H7 (cell line): ENCODE measurements at places on chromosomes 1 and 21. TPM values are rescaled to one million over a fixed set of nuclear protein-coding genes. Genes with fewer than 3 reads are reported as not detected.

DNA sequence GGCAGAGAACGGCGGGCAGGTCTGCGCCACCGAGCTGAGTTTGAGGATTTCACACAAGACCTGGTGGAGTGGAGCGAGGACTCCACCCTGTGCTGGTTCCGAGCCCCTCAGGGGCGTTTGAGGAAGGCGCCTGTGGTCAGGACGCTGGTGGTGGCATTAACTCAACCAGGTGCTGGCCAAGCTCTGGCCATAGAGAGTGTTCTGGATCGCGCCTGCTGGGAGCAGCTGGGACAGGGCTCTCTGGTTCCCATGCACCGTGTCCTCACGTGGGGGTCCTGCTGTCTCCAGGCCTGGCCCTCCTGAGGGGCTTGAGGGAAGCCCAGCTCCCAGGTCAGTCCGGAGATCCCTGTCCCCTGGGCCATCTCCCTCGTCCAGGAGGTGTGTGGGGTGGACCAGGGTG, 24.8 kb upstream of the TTC34 start:
- DNase-seq: no peak

DNA sequence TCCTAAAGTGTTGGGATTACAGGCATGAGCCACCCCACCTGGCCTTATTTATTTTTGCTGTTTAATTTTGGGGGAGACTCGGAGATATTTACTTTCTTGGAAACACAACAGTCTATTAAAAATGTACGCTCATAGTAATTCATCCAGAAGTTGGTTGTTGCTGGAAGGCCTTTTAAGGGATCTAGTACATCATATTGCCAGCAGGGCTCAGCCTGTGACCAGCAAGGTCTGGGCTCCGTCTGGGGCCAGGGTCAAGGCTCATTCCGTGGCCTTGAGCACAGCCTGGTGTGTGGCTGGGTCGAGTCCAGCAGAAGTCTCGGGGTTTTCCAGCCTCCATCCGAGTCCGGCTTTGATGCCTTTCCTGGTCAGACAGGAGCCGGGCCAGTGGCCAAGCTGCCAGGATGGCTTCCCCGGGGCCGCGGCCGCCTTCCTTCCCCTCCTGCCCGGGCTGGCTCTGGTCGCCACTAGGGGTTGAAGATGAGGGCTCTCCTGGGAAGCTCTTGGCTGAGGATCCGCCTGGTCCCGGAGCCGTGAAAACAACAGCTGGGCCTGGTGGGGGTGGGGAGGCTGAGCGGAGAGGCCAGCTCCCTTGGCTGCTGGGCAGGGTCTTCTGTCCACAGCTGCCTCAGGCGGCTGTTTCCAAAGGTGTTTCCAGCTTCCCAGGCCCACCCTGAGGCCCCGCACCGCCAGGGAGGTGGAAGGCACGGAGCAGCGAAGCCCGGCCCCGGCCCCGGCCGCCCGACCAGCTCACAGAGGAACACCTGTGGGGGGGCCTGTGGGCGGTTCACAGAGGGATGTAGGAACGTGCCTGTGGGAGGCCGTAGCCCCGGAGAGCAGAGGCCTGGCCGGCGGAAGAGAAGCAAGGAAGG, 5.1 kb upstream of the VWA1 start:
- peak; percentile 93 for DNase-seq

DNA sequence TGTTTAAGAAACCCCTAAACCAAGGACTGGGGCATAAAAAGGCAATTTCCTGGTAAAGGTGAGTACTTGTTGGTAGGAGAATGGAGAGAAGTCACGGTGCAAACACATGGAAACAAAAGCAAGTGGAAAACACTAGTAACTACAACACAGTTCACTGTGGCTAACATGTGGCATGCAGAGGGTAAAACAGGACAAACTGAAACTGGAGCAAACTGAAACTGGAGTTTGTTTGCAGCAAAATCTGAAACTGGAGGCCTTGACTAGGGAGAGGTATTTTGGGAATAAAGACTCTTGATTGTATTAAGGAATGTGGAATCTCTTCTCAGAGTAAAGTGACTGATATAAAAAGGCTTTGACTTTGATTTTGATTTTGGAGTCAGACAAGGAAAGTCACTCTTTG, 376.3 kb upstream of the PRMT6 start:
- DNase-seq: no peak

- no peak for DNase-seq
These were observed 103.2 kb downstream of the SCCPDH start for GRCh38 chr1:246827396-246827795.

DNA sequence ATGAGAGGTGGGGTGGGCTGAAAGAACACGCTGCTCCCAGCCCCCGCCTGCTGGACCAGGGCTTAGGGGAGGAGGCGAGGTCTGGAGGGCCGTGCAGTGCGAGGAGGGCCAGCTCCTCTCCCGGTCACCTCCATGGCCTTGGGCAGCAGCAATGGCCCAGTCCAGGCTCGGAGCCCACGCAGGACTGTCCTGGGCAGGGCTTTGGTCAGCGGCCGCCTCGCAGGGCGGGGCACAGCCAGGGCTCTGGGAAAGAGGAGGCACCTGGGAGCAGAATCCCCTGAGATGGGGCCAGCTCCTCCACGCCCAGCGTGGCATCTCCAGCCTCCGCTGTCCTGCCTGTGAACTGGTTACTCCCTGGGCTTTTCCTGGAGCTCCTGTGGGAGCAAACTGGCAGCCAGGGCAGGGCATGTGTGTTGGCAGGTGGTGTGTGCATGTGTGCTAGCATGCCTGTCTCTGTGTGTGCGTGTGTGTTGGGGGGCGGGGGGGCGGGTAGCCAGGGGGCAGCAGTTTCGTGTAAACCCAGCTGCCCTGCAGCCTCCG, 27.4 kb downstream of the ARHGEF16 start:
- peak; percentile 76 for DNase-seq

DNA sequence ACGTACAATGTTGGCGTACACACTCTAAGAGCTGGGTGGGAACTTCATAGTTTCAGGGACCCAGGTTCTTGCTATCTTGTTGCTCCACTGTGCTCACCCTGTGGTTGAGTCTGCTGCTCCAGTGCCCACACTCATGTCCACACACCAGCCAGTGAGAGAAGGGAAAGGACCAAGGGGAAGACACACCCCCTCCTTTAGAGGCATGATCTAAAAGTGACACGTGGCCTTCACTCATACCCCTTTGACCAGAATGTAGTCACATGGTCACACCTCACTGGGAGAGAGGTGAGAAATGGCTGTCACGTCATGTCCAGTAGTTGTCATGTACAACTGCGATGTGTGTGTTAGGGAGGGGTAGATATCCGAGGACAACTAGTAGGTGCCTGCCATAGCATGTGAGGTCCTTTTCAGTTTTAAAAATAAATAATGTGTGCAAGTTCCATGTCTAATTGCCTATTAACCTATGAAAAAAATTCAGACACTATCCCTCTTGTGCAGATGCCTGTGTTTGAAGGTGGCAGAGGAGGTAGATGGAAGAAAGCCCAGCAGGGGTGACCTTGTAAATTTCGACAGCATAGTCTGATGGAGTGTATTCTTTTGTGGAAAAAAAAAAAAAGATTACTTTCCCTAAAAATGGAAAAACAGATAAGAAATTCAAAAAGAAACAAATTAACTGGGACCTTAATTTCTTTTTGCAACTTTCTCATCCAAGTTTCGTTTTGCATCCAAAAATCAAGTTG, 149.6 kb downstream of the C1orf21 start:
- no peak for DNase-seq

DNA sequence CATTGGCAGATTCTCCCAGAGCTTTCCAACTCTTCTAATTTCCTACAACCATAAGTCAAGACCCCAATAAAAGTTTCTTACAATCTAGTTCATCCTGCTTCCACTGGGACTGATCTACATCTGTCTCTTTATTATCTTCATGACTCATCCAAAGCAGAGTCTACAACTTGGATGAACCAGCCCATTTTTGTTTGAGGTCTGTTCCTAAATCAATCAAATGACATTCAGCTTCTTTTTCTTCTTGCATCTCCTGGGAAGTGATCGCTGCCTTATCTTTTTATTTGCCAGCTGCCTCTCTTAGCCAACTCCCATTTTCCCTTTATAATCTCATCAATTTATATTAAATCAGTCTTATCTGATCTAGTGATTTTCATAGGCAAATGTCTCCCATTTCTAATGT, 105.6 kb downstream of the ERG start:
- DNase-seq: no peak

DNA sequence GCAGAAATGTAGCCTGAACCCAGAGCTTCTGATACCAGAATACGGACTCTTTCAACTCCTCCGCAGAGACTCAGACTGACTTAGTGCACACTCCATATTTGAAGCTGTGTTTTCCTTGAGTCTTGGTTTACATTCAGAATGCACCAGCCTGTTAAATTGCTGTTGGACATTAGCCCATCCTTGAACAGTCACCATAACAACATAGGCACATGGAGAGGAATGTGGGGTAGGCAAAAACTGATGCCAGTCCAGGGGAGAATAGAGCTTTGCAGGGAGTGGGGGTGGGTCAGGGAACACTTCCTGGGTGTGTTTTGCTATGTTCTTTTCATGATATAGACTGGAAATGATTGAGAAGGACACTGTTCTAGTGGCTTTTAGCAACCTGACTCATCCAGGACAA, 76.3 kb upstream of the CACNA1E start:
- DNase-seq: no peak

- DNase-seq: peak; percentile 51
These were observed 20.8 kb upstream of the MACF1 start for GRCh38 chr1:39183503-39184353.

- no peak for DNase-seq
These were observed 409.5 kb upstream of the ADGRL2 start for GRCh38 chr1:81391125-81391828.

DNA sequence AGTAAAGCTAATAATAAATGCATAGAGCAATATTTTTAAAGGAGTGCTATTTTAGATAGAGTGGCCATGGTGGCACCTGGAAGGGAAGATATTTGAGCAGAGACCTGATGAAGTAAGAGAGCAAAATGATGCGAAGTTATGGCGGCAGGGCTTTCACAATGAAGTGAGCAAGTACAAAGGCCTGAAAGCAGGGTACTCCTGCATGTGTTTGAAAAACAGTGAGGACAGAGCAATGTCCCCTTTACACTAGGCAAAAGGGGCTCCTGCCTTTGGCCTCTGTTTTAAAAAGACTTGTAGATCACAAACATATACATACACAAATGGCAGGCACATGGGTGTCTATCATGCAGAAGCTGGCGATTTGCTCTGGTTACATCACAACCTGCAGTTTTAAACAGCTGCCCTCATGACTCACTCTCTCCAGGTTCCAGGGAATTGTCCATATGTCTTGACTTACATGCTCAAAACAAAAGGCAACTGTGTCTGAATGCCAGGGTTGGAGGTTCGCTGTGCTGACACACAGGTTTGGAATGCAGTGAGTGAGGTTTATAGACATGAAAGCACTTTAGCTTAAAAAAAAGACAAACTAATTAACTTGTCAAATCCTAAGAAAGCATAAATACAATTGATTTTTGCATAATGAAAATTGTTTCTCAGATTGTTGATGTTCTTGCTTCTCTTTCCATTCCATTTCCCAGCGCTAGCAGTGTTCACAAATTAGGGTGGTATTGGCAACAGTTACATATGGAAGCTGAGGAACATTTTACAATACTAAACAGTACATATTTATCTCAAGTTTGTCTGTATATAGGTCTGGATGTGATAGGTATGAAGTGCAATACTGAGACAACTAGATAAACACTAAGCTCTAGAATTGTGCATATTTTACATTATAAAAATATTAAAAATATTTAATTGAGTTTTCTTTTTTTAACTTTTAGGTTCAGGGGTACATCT, 313.9 kb downstream of the BARHL2 start:
- no peak for DNase-seq

GRCh38 chr1:116737020-116737854, 17.0 kb upstream of the CD2 start:
- peak; percentile 83 for DNase-seq

DNA sequence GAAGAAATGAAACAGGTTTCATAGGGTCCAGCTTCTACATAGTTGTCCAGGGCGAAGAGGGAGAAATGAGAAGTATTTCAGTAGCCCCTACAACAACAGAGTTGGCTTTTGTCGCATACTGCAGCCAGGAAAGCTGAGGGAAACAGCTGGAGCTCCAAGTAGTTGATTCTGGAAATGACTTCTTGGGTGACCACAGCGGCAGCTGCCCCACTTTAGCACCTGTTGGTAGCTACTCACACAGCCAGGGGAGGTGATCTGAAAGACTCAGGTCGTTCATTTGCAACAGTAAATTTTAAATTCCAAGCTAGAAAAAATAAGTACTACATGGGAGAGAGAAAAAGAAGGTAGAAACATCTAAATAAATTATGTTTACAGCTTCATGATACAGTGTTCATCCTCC, 2.3 kb downstream of the TTC13 start:
- no peak for DNase-seq

GRCh38 chr1:192890134-192890533, 81.3 kb downstream of the RGS2 start:
- no peak for DNase-seq

DNA sequence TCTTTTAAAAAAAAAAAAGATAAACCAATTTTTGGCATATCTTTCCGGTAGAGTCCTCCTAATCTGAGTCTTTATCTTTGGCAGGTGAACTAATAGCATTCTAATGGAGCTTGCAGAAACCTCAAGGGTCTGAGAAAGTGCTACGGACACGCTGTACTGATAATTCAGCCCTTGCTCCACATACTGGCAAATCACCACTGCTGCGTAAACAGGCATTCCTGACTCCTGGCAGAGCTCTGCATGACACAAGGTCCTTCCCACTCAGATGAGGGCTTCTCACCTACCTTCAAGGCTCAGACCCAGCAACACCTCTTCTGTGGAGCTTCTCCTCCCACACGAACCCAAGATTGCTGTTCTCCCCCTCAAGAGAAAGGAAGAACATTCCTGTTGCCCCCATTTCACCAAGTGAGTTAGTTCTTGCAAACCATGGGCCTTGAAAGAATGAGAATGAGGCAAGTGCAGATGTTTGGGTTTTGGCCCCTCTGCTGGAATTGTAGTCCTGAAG, 48.0 kb downstream of the LYST start:
- DNase-seq: no peak

GRCh38 chr1:112957133-112957812, 1.3 kb upstream of the SLC16A1 start:
- DNase-seq: peak; percentile 68

- DNase-seq: no peak
These were observed 127.8 kb downstream of the FOXD2 start for GRCh38 chr1:47565676-47566075.

- DNase-seq: no peak
These were observed 15.0 kb downstream of the PCAT6 start for GRCh38 chr1:202825748-202826147.

- DNase-seq: peak; percentile 52
These were observed 81.1 kb downstream of the ITPKB start for GRCh38 chr1:226657895-226658545.

GRCh38 chr1:64553285-64553684, 83.4 kb downstream of the CACHD1 start:
- no peak for DNase-seq

GRCh38 chr21:36347962-36348328, 27.9 kb downstream of the MORC3 start:
- no peak for DNase-seq

- DNase-seq: peak; percentile 54
These were observed 5.5 kb downstream of the KCNA10 start for GRCh38 chr1:110513511-110513910.

KCND3 gene
- total RNA-seq: 0.21 and 0.63 TPM in 2 replicates

KRTAP7-1 gene
- total RNA-seq: not detected in 2 replicates

LRRC7 gene
- total RNA-seq: 0.11 and 0.24 TPM in 2 replicates

UMODL1 gene
- total RNA-seq: 0.73 TPM in 1 of 2 replicates, not detected in the other

KIF17 gene
- 3.5 and 10.1 TPM in 2 replicates for total RNA-seq

CRB1 gene
- total RNA-seq: not detected in 2 replicates

ADAMTS5 gene
- 0.52 and 1.5 TPM in 2 replicates for total RNA-seq

PLA2G4A gene
- 1.1 TPM in 2 replicates for total RNA-seq

CDC20 gene
- total RNA-seq: 493 and 564 TPM in 2 replicates

IGSF21 gene
- 32.0 and 38.7 TPM in 2 replicates for total RNA-seq

OR14K1 gene
- total RNA-seq: not detected in 2 replicates

GBP6 gene
- not detected in 2 replicates for total RNA-seq
